NCI-H2171 treated with DMSO at 0.1 percent for 48 hours (cell line): ENCODE measurements at places on chromosomes 16 and 17.

GRCh38 chr17:27615121-27615520 lies 15.9 kb upstream of the LGALS9 start:
- no peak for DNase-seq

DNA sequence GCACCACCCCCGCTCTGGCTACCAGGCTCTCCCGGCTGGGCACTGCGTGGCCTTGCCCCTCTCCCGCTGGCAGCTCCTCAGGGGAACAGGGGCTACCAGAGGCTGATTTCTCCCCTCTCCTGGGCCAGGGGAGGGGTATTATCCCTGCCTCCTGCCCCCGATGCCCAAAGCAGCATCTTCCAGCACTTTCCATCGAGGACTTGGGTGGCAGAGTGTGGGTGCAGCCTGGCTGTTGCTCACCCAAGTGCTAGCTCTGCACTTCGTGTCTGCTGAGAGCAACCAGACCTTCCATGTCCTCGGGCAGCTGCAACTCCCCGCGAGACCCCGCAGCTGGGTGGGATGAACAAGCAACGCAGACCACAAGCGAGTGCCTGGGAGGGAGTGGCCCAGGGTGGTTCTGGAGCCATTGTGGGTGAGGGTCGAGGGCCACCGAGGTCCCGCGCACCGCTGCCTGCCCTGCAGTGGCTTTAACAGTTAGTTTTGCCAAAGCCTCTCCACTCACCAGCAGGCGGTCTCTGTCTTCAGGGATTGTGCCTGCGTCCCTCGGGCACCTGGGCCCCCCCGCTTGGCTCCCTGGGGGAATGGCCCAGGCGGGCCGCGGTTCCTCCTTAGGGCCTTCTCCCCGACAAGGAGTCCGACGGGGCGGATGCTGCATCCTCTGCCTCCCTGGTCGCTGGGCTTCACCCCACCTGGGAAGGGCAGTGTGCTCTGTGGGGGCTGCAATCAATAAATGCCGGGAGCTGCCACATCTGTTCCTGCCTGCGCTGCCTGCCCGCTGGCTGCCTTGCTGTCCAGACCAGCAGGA lies 8.4 kb downstream of the SLC25A10 start:
- no peak for DNase-seq

DNA sequence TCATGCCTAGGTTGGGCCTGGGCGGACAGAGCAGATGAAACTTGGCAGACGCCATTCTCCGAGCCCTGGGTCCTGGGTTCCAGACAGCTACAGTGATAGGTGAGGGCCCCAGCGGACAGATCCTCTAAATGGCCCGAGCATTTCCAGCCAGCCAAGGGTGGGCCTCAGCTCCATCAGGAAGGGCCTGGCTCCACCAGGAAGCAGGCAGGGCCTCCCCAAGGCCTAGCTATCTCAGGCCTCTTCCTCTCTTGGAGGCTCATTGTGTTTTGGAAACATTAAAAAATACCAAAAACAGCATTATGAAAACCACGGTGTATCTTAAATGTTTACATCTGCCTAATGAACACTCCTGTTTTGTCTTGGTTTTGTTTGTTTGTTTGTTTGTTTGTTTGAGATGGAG lies 38.2 kb upstream of the SBK1 start:
- no peak for DNase-seq

DNA sequence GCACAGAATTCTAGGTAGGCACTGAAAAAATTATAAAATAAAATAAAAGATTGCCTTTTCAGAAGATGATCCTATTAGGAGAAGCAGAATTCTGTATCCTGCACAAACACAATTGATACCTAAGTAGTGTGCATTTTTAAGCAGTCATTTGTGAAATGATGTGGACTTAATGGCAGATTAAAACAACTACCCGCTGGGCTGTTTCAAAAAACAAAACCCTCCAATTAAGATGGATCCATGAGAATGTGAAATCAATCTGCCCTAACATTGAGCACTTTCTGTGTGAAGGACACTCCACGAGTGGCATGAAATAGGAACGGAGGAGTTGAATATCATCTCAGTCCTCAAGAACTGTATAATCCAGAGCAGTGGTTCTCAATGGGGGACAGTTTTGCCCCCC lies 1012.8 kb upstream of the EEF2KMT start:
- no peak for DNase-seq

DNA sequence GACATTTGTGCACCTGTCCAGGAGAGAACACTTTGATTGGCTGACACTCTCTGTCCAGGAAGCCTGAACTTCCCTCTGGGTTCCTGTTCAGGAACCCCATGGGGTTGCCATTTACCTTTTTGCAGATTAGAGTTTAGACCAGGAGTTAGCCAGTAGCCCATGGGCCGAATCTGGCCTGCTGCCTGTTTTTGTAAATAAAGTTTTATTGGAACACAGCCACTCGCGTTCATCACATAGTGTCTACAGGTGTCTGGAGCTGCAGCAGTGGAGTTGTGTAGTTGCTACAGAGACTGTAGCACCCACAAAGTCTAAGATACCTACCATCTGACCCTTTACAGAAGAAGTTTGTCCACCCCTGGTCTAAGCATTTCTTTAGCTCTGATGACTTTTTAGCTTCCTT lies 70.9 kb downstream of the ABCC1 start:
- no peak for DNase-seq

- no peak for DNase-seq
These were observed 7.1 kb upstream of the SLC5A11 start for GRCh38 chr16:24838554-24839266.

DNA sequence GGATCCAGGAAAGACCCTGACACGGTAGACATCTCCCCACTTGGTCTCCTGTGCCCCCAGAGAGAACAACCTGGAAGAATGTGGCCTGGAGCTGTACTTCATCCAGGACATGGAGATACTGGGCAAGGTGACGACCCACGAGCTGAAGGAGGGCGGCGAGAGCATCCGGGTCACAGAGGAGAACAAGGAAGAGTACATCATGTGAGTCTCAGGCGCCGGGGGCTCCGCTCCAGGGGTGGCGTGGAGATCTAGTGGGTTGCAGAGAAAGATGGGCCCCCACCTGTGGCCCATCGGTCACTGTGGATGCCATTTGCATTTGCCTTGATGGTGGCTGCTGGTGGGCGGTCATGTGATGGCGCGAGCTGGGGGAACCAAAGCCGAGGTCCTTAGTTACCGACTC lies 14.9 kb upstream of the CLEC18A start:
- DNase-seq: no peak

GRCh38 chr17:66679631-66680517 lies 155.0 kb upstream of the CACNG5 start:
- no peak for DNase-seq

- no peak for DNase-seq
These were observed 19.0 kb downstream of the MED24 start for GRCh38 chr17:40035162-40035559.

DNA sequence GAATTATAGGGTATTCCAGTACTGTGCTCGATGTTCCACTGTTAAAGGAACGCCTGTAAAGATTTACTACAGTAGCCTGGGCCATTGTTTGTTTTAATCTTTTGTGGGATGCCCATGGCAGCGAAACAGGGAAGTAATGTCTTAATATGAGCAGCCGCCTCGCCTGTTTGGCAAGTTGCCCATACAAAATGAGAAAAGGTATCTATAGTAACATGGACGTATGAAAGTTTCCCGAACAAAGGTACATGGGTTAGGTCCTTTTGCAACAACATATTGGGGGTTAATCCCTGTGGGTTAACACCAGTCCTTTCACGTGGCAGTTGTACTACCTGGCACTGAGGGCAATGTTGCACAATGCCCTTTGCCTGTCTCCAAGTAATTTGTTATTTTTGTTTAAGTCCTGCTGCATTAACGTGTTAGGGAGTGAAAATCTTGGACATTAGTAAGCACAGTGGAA lies 21.1 kb upstream of the TMC5 start:
- DNase-seq: no peak

DNA sequence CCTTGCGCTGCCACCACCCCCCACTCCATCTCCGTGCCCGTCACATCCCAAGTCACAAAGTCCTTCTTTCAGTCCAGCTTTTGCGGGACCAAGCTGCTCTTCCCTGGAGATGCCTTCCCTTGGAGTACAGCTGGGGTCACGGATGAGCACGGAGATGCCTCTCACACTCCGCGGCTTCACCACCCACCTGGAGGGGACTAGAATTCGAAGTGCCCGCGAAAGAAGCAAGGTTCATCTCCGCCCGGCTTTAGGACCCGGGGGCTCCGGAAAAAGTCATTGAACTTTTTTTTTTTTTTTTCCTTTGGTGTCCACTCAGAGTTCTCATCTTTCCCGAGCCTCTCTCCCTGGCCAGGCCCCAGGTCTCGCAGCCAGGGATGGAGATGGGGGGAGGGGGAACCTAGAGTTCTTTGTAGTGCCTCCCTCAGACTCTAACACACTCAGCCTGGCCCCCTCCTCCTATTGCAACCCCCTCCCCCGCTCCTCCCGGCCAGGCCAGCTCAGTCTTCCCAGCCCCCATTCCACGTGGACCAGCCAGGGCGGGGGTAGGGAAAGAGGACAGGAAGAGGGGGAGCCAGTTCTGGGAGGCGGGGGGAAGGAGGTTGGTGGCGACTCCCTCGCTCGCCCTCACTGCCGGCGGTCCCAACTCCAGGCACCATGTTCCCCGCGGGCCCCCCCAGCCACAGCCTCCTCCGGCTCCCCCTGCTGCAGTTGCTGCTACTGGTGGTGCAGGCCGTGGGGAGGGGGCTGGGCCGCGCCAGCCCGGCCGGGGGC lies at the start of gene FKBP10:
Gene FKBP10, plus strand, starts transcription at position 624 of the 771 bp plus-strand sequence. Its CDS starts 31 bp downstream, at position 655.
- peak; percentile 55 for DNase-seq

- no peak for DNase-seq
These were observed 8.5 kb downstream of the PLK1 start for GRCh38 chr16:23687034-23687808.

DNA sequence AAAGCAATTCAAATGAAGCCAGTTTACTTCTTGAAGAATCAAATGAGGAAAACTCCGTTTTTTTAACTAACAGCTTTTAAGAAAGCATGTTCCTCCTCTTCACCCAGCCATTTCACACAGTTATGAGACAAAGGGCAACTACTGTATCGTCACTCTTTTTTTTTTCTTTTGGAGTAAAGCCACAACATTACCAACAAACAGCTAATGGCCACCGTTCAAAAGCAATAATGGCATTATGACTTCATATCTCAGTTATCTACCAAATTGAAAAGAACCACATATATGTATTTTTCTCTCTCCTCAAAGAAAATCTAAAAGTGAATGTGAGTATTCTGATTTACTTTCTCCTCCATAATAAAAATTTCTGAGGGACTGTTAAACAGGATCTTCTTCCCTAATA lies 14.5 kb downstream of the GRB2 start:
- DNase-seq: no peak

GRCh38 chr17:68592009-68592408 lies 9.2 kb downstream of the FAM20A start:
- DNase-seq: no peak

GRCh38 chr16:81061307-81061640 lies 15.8 kb downstream of the C16orf46 start:
- DNase-seq: no peak

DNA sequence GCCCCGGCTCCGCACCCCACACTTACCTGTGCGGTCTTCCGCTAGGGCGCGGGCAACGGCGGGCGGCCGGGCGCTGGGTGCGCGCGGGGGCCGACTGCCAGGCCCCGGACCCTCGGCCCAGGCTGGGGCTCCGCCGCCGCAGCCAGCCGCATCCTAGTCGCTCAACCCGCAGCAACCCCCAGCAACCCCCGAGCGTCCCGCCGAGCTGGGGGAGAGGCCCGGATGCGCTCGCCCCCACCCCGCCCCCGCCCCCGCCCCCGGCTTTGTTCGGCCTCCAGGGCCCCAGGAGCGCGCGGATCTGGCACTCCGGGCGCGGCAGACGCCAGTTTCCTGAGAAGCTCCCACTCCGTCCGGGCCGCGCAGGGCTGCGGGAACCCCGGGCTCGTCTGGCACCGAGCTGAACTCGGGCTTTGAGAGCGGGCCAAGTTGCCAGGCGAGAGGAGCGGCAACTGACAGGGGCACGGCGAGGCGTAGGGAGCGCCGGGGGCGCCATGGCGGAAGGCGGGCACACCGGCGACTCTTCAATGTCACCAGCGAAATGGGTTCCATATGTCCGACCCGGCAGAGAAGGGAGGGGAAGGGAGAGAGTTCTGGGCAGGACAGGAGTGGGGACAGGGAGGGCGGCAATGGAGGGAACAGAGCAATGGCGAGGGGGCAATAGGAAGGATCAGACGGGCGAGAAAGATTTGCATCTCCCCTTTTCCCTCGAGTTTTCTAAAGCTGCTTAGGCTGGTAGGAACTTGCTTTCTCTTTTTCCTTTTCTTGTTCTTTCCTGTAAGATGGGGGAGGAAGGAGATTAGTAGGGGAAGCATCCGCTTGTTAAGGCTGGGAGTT lies 13.7 kb downstream of the HOXB4 start:
- DNase-seq: no peak

DNA sequence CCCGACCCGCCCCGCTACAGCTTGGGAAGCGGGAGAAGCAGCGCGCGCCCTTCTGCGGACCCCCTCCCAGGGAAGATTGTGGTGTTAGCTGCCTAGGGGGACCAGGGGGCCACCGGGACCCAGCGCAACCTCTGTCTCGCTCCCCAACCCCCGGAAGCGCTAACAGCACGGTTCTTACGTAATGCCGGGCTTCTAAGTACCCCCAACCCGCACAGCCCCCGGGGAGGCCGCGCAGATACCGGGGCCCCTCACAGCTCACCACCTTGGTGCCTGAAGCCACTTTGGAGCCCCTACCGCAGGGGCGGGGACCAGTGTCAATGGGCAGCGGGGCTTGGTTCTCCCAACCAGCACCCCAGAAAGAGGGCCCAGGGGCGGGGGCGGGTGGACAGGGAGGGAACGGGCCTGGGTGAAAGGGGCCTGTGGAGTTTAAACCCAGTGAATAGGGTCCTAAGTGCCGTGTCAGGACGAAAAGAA lies 348 bp downstream of the MPP2 start:
- no peak for DNase-seq

- peak; percentile 66 for DNase-seq
These were observed 498 bp downstream of the LRRC37B start for GRCh38 chr17:32007463-32008298.

GRCh38 chr17:34252444-34253138 lies 2.5 kb upstream of the CCL2 start:
- no peak for DNase-seq

DNA sequence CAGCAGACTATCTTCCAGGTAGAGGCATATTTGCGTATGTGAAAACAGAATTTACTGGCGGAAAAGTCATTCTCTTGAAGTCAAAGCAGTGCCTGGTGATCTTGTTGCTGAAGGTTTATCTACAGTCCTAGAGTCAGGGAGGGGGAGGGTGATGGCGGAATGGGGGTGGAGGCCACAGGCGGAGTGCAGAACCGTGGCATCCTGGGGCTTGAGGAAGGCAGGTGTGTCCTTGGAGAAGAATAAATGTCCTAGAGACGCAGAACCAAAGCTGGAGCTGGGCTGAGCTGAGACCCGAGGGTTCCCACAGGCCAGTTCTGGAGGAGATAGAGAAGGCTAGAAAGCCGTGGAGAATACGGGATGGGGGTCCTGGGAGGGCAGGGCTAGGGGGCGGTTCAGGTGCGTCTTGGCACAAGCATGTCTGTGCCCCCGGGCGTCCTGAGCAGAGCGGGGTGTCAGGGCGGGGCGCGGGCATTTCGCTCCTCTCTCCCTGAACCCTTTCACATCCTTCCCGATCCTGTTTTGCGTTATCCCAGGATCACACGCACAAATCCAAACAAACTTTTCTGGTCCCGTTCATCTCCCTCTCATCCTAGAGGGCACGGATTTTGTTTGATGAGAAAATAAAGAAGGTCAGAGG lies 76.9 kb upstream of the CREBBP start:
- DNase-seq: no peak
